ENCODE measurements at places on chromosomes 1 and 21. TPM values are rescaled to one million over a fixed set of nuclear protein-coding genes. Genes with fewer than 3 reads are reported as not detected.

DNA sequence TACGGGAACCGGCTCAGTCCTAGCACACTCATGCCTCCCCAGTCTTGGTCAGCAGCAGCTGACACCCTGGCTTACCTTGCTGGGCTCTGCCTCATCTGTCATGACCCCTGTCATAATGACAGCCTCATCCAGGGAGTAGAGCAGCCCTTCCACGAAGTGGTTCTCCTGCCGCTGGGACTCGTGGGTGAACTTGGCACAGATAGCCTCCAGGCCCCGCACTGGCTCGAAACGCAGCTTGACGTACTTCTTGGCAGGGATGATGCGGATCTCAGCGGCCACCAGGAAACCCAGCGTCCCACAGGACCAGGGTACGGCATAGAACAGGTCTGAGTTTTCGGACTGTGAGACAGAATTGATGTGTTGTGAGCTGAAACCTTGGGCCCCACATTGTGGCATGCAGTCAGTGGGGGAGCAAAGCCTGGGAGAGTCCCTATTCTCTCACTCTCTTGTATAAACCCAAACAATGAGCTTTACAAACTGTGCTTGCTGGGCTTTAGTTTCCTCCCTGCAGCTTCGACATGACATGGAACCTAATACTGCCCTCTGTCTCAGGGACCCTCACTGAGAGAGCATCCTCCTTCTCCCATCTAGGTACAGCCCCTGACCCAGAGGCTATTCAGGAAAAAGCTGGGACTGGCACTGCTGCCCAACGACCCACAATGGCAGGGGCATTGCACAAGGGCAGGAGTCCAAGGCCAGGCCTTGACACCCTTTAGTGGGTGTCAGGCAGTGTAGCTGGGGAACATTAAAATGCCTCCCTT lies 15.5 kb downstream of the DHCR24 start:
- DNase-seq = no peak

DNA sequence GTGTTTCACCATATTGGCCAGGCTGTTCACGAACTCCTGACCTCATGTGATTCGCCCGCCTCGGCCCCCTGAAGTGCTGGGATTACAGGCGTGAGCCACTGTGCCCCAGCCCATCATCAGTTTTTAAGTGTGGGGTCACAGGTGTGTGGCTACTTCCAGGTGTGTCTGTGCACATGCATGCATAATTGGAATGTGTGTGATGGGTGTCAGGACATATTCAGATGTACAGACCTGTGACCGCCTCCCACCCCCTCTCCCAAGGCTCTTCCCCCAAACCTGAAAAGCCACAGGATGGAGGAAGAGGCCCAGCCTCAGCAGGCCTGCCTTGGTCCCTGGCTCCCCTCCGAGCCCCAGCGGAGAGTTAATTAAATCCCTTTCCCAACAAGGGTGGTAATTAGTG lies 37.3 kb upstream of the CSF3R start:
- DNase-seq = no peak

DNA sequence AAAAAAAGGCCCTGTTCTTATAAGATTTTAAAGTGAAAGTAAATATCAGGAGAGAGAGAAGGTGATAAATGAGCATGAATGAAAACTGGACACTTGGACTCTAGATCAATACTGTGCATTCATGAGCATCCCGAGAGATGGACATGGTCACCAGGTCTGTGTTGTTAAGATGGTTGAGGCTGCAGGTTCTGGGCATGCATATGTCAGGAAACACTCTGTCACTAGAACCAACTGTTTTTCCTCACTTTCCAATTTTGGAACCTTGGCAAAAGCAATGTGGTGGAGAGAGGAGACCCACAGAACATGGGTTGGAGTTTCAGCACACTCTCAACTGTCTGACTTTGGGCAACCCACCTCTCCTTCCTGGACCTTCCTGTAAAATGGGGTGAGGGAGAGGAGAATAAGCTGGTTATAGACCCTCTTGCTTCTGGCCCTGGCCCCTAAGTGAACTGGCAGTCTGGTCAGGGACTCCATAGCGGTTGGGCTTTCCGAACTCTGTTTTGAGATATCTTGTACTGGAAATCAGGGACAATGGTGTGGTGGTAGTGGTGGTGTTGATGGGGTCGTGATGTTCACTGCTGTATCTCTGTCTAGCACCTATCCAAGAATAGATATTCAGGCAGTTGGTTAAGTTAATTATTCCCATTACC lies 4.2 kb downstream of the MAN1C1 start:
- DNase-seq = no peak

DNA sequence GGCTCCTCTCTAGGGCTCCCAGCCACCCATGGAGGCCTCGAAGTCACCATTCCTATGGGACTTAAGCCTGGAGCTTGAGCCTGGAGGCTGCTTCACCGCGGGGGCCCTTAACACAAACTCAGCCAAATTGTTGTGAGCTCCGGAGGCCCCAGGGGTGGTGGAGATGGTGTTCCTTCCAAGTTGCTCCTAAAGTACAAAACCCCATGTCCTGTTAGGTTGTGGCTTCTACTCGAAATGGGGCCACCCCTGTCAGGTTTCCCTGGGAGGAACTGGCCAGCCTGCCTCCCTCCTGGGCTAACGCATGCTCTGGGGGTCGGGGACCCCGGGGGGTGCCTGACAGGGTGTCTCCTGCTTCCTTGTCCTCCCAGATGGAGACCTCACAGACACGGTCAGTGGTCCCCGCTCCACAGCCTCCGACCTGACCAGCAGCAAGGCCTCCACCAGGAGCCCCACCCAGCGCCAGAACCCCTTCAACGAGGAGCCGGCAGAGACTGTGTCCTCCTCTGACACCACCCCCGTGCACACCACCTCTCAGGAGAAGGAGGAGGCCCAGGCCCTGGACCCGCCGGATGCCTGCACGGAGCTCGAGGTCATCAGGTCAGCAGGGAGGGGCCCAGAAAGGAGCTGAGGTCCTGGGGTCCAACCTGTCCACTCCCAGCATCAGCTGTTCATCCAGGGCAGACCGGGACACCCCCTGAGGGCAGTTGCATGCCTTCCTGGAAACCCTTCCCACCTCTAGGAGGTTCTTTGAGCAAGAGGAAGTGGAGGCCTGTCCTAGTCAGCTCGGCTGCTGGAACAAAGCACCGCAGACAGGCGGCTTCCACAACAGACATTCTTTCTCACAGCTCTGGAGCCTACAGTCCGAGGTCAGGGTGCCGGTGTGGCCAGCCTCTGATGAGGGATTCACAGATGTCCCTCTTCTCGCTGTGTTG lies 10.8 kb upstream of the SLC25A34 start:
- DNase-seq = no peak

The FCN3 gene
- total RNA-seq = 15.8 TPM

DNA sequence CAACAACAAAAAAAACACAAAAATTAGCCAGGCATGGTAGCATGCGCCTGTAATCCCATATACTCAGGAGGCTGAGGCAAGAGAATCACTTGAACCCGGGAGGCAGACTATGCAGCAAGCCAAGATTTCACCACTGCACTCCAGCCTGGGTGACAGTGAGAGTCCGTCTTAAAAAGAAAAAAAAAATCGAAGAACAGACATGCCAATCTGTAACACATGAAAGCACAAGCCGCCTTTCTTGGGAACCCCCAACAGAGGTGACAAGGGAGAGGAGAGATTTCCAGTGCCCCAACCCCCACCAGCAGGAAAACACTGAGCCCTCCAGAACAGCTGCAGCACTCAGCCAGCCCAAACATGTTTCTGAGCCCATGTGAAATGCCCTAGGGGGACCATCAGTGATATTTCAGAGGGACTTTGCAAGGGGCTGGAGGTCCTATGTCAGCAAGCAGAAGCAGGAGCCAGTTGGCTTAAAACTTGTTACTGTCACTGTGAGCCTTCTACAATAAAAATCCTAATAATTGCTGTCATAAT lies 14.2 kb upstream of the EFNA1 start:
- DNase-seq = no peak

DNA sequence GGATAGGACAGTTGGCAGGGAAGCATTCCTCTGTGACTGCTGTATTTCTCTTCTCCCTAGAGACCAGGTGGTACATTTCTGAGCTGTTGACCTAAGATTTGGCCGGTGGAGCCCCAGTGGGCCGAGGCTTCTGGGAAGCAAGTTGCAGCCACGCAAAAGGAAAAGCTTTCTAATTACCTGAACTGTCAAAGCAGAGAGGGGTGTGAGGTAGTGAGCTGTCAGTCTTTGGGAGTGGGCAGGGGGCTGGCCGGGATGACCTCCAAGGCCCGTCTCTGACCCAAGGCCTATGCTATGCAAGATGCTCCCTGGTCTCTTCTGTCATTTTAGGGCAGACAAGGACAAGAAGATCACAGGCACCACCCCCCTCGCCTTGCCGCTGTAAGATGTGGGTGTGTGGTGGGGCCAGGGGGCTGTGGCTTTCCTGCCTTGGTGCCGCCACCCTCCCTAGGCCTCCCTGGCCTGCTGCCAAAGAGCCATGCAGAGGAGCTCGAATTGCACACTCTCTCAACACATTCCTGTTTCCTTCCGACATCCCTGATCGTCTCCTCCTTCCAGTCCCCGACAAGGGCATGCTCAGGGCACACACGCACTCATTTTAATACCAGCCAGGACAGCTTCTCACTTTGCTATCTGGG lies 7.7 kb downstream of the PADI1 start:
- DNase-seq = peak; percentile 60
